ENCODE measurements at places on chromosomes 6 and 20.

DNA sequence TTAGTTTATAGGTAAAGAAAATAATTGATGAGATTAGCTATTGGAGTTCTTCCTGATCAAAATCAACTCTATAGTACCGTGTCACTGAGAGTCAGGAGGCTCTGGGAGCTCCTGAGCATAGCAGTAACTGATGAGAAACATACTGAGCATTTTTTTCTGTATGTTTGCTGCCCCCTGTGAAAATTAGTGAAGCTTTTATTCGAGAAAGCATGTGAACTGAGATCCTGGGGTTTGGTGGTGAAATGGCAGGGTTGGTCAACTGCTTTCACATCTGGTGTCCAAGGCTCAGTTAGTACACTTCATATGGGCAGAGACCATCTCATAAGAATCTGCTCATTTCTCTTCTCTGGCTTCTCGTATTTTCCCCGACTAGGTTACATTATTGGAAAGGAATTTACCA, 4.1 kb upstream of the ABT1 start:
- no peak for DNase-seq

GRCh38 chr6:156344491-156344890, 432.7 kb upstream of the ARID1B start:
- no peak for DNase-seq

DNA sequence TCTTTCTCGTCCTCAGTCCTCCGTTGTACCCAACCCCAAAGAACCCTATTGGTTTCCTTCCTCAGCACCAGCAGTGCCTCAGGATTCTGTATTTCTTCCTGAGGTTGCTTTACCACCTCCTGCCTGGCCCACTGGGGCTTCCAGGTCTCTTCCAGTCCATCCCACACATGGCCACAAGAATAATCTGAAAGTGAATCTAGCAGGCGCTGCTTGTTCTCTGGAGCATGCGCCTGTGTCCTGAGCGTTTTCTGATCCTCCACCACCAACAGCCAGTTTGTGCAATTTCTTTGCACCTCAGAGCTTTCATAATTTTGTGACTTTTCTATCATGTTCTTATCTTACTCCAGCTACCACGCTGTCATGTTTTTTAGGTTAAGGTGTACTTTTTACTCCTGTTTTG, 11.6 kb upstream of the HSP90AB1 start:
- no peak for DNase-seq

DNA sequence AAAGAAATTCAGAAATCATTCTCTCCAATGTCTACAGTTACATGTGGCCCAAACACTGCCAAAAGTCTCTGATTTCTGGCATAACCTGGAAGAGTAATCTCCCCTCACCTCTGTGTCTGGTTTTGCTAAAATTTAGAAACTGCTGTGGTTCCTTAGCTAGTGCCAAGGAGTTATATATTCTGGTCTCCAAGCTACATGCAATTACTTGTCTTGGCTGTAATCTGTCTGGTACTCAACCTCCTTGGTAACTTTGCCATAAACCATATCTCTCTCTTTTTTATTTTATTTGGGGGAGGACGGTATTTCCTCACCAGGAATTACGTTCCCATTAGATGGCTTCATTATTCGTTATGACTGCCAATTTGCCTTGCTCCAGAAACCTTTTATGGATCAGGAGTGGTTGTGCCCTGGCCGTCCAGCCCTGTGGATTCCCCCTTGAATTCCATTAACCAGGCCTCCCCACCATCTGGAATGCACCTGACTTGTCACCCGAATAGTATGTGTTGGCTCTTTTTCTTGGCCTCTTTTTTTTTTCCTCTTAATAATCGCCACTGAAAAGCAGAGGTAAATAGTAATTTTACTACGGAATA, 400.0 kb downstream of the CD83 start:
- DNase-seq, result no peak

DNA sequence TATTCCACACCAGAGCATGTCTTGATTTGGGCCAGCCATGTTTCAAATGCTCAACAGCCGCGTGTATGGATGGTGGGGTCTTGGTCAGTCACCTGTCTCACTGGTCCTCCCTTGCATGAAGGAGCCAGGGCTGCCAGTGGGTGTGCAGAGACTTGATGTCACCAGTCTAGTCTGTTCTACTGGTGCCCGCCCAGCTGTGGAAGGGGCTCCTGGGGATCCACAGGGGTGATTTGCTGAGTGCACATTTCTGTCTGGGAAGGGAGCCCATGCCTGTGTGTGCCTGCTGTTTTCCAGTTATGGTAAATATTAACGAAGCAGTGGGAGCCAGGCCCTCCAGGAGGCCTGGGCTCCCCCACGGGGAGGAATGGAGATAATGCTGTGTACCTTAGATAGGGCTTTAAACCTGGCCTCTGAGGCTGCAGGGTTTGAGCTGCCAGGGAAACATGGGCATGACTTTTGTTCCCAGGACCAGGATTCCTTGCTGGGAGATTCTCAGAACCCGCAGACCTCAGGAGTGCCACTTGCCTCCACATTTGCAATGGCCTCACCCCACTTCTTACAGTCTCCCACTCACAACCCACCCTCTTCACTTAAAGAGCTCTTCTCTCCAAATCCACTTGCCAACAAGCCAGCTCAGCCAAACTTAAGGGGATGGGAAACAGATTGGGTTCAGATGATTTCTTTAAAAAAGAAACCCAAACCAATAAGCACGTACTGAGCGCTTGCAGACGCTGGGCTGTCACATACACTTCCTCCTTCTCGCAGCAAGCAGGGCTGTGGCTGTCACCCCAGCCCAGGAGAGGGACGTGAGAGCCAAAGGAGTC, 54.1 kb downstream of the VEGFA start:
- no peak for DNase-seq

GRCh38 chr20:57655809-57656155, 35.6 kb upstream of the ZBP1 start:
- no peak for DNase-seq

- no peak for DNase-seq
These were observed 514.3 kb upstream of the CITED2 start for GRCh38 chr6:139888681-139889122.

DNA sequence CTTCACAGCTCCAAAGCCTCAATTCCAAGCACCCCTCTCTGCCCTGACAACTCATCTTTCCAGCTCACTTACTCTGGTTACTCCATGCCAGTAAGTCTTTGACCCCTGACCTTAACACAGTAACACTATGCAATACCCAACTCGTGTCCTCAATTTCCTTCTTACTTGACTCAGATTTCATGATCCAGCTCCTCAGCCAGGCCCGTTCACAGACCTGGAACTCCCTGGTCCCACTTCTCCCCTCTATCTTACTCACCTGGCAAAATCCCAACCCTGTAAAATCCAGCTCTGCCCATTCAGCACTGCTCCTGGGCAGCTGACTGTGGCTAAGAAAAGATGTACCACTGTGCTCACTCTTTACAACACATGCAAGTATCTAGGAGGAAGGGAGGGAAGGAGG, 7.9 kb downstream of the GNL1 start:
- DNase-seq, result no peak

DNA sequence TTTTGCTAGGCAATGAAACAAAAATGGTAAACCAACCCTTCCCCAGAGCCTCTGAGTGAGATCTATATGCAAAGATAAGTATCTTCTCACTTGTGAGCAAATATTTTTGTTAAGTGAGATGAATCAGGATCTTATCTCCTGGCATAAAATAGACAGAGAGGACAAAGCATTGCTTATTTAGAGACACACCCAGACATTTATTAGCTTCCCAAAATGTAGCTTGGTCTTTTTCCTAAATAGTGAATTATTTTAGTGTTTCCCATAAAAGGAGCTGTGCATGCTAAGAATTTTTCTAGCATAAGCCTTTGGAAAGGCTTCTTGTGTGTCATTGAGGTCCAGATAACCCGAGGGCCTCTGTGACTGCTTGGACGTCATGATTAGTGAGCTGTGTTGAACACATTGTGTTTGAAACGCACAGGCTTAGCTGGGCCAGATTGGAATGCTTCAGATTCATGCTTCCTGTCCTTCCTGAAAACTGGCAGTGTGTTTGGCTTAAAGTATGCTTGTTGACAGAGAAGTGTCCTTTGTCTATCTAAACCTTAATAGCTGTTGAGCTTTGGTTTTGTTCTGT, 16.5 kb downstream of the MTHFD1L start:
- no peak for DNase-seq

DNA sequence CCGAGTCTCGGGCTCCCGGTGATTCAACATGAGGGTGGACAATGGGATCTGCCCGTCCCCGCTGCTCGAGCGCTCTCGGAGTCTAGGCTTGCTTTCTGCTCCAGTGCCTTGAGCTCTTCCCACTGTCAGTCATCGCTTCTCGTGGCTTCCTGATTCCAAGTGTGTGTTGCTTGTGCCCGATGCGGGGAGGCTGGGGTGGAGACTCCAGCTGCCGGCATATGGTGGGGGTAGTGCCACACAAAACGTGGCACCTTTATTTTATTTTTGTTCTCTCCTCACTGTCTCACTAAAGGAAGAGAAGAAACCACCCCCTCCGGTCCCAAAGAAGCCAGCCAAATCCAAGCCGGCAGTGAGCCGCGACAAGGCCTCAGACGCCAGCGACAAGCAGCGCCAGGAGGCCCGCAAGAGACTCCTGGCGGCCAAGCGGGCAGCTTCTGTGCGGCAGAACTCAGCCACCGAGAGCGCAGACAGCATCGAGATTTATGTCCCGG, 14.8 kb upstream of the MYL9 start:
- peak; percentile 54 for DNase-seq

- DNase-seq, result no peak
These were observed 11.3 kb downstream of the NFATC2 start for GRCh38 chr20:51531141-51531710.

DNA sequence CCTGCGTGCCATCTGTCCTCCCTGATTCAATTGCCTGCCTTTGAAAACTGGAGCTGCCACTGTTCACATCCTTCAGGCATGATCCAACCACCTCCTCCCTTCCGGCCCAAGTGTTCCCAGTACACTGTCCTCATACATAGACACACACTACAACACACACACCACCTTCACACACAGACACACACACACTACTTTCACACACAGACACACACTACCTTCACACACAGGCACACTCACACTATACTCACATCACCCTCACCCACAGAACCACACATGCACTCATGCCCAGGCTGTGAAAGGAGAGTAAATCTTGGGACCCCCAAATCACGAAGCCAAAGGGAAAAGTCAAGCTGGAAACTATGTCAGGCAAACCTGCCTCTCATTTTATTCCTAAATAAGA, 109.4 kb upstream of the MYLIP start:
- no peak for DNase-seq

DNA sequence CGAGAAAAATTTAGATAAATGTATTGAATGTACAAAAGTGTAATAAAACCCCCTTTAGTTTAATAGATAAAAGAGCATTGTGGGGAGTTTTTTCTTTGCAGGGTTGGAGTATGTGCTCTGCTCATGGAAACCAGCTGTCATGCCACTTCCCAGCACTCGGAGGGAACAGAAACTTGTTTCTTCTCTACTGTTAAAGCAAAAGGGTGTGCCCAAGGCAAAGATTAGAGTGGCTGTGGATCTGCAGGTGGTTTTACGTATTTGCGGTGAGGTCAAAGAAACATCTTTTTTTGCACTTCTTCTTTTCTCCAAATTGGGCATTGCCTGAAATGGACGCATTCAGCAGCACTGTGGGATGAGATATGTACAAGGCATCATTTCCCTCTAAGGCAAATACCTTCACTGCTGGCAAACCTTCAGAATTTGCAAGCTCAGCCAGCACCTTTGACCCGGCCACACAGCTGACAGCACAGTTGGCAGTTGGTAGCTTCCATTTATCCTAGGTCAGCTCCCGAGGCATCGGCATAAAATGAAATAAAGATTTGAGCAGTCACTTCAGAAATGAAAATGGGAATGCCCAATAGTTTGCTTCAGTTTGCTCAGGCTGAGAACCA, 178.4 kb upstream of the EYA4 start:
- DNase-seq, result no peak

GRCh38 chr20:23133560-23133998, 47.5 kb upstream of the CD93 start:
- no peak for DNase-seq

GRCh38 chr6:158321960-158322359, 9.7 kb downstream of the TULP4 start:
- DNase-seq, result no peak

DNA sequence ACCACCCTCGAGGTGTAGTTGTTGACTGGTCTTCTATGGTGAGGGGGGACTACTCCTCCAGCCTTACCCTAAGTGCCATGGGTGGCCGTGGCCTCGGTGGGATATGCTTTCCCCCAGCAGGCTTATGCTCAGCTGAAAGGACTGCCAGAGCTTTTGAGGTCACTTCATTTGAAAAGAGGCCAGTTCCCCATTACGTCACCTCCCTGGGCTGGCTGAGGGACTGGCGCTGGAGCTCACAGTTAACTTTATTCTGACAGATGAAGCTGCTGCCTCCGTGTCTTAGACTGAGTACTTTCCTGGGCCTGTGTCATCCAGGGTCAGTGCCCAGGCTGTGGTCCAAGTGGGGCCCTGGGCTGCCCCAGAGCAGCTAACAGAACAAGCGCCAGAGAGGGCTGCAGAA, 42.8 kb upstream of the PCMTD2 start:
- no peak for DNase-seq

DNA sequence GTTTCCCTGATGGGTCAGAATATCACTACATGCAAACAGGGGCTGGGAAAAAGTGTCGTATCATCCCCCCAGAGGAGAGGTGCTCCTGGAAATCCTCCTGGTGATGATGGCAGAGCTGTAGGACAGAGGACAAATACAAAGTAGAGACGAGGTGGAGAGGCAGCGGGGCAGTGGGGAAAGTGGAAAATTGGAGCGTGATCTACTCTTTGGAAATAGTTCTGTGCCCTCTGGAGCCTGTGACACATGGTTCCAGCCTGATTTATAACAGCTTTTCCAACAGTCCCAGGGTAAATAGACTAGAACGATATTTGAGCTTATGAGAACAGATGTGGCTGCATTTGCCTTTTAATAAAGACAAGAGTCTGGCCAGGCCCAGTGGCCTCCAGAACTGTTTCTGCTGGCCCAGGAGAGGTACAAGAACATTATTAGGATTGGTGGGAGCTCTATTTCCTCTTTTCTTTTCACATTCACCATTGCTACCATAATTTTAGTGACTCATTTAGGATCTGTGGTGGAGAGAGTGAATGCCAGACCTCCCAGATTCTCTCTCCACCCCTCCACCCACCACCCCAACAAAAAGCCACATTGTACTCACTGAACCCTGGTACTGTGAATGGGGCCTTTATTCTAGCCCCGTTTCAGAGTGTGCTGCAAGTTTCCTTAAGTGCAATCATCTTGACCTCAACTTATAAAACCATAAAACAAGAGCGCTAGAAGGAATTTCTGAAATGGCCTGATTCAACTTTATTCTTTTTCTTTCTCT, 78.3 kb downstream of the BTBD3 start:
- DNase-seq, result no peak

DNA sequence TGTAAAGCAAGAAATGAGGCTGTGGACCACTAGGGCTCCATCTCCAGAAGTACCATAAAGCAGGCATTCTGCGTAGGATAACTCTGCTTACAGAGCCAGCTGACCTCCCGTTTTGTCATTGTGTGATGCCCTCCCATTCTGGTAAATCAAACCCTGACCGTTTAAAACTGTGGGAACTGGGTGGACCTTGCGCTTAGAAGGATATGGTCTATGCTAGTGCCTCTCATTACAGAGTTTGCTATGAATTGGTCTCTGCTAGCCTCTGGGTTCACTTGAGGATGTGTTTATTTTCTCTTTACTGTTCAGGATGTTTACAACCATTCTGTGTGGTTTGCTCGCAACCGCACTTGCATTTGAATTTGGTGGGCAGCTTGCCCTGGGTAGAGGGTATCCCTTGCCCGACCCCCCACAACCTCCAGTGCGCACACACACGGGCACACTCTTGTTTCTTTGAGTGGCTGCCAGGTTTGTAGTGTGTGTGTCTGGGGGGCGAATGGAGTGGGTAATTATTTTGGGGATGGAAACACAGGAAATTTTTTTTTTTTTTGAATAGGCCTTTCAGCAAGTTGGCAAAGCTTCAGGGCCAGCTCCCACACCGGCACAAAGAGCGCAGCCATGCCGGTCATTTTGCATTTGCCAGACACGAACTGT, 198.3 kb downstream of the JARID2 start:
- DNase-seq, result no peak

All from posterior cingulate gyrus (tissue), 11 donors.